ENCODE measurements at places on chromosomes 1 and 21. TPM values are rescaled to one million over a fixed set of nuclear protein-coding genes. Genes with fewer than 3 reads are reported as not detected.

Gene PLA2G4A
- total RNA-seq: 2.0 TPM

GRCh38 chr1:2589431-2590232 is 3.1 kb downstream of the PRXL2B start:
- no peak for DNase-seq
- no peaks in the 10 kb centered on the region for H3K36me3 ChIP-seq
- H3K27me3 ChIP-seq: peaks cover 11% of the 10 kb centered on the region
- H3K27ac ChIP-seq: no peak overlapping the region
- no peak overlapping the region for H3K4me3 ChIP-seq
- H3K4me1 ChIP-seq: peaks cover 26% of the 10 kb centered on the region

Gene CD160
- total RNA-seq: 0.58 TPM

DNA sequence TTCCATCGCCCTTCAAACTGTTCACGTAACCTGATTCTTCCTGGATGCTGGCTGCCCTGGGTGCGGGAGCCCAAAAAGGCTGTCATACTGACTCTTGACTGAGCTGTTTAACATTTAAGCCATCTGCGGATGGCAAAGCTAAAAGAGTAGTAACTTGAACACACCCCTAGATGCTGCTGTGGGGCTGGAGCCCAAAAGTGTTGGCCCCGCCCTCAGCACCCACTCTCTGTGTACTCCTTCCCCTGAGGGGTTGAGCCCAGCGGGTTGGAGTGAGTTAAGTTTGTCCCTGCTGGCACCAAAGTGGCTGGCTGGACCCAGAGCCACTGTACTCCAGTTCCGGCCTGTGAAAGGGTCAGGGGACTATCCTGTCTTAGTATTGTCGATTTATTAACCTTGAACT is 640.6 kb downstream of the PTPRU start:
- H3K27me3 ChIP-seq: no peaks in the 10 kb centered on the region
- no peaks in the 10 kb centered on the region for H3K36me3 ChIP-seq
- peaks cover 13% of the 10 kb centered on the region for H3K4me1 ChIP-seq
- no peak overlapping the region for H3K4me3 ChIP-seq
- DNase-seq: no peak

Gene NT5C1A
- 41.4 TPM for total RNA-seq
